ENCODE measurements at places on chromosomes 1 and 21. TPM values are rescaled to one million over a fixed set of nuclear protein-coding genes. Genes with fewer than 3 reads are reported as not detected.

- DNase-seq, result no peak
Measured at GRCh38 chr1:109714661-109715372, 2.8 kb downstream of the GSTM5 start.

The IFNGR2 gene
- total RNA-seq, result 62.1 TPM

The HEYL gene
- 0.13 TPM for total RNA-seq

The TGFB2 gene
- total RNA-seq, result 13.4 TPM

The SPRR4 gene
- total RNA-seq, result not detected

DNA sequence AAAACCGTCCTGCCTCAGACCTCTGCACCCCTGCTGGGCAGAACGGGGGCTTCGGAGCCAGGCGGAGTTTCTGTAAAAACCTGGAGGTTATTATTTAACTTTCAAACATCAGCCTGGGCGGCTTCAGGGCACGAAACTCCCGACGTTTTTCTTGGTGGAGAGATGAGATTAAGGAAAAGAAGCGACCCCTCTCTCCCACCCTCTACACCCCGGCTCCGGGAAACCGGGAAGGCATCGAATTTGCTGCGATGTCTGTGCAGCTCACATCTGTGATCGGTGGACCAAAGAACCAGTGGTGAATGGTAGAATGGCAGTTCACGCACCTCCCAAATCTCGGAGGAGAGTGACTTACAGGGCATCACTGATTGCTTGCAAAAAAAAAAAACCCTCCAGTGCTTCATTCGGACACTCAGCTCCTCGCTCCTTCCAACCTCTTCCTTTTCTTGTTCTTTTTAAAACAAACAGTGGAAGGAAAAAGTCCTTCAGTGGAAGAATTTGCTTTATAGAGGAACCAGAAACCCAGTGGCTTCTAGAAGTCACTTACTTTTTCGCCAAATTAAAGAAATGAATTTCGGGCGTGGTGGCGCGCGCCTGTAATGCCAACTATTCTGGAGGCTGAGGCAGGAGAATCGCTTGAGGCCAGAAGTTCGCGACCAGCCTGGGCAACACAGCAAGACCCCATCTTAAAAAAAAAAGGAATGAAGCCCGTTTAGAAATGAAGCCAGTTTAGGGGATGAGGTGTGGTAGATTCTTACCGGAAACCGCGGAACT is 884 bp downstream of the PHACTR4 start:
- DNase-seq, result no peak

DNA sequence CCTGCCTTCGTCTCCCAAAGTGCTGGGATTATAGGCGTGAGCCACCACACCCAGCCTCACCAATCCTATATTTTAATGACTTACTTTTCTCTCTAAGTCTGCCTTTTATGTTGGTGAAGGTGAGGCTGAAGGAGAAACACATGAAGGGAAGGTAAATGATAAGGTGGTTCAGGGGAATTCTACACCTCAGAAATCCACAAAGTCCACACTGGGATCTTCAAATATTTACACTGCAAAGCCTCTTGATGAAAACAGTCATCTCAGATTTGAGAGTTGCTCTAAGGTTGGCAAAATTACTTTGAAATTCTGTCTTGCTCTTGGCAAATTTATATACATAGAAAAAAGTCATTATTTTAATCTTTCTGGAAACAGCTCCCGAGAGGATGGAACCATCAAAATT is 42.0 kb upstream of the CACHD1 start:
- DNase-seq, result no peak

GRCh38 chr1:98331243-98331642 is 330.3 kb upstream of the SNX7 start:
- no peak for DNase-seq

DNA sequence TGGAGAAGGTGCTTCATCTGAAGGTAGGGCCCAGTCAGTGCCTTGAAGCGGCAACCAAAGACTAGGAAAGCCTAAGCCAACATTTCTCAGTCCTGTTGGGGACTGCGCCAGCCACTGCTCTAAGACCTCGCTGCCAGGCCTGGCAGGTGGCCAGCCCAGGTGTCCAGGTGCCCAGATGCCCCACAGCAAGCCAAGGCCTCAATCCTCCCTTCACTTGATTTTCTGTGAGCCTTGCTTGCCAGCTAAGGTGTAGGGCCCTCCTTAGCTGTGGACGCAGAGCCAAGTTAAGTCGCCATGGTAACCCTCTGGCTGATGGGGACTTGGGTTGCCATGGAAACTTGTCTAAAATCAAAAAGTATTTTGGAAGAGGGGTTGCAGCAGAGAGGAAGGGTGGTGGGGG is 135.0 kb downstream of the NAV1 start:
- no peak for DNase-seq

The PLEKHG5 gene
- total RNA-seq, result 21.2 TPM

The FAM72A gene
- total RNA-seq, result 3.9 TPM

GRCh38 chr1:78919150-78919549 is 87.4 kb downstream of the ADGRL4 start:
- no peak for DNase-seq

GRCh38 chr1:65769636-65770035 is 23.1 kb upstream of the PDE4B start:
- DNase-seq, result no peak
